ENCODE measurements at places on chromosomes 7 and 10. TPM values are rescaled to one million over a fixed set of nuclear protein-coding genes. Genes with fewer than 3 reads are reported as not detected.
A peak's percentile ranks its signal among the peaks of the same experiment; 100 is the strongest.

DNA sequence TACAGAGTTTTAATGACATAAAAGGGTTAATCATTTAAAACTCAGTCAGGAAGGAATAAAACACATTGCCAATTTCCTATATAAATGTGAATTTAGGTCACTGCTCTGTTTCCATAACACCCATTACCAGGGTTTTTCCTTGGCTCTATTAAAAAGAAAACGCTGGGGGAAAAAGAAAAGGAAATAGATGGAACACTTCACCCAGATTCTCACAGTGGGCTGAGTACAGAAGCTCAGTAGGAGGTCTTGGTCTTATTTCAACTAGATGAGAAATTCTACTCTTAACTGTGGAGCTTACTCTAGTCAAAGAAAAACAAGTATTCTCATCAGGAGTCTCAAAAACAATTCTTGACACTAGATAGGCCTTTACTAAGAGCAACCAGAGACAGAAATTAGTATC lies 36.5 kb downstream of the GLUD1 start:
- DNase-seq, result no peak

- DNase-seq, result no peak
Observed at GRCh38 chr10:17779784-17780183, 27.8 kb downstream of the TMEM236 start.

DNA sequence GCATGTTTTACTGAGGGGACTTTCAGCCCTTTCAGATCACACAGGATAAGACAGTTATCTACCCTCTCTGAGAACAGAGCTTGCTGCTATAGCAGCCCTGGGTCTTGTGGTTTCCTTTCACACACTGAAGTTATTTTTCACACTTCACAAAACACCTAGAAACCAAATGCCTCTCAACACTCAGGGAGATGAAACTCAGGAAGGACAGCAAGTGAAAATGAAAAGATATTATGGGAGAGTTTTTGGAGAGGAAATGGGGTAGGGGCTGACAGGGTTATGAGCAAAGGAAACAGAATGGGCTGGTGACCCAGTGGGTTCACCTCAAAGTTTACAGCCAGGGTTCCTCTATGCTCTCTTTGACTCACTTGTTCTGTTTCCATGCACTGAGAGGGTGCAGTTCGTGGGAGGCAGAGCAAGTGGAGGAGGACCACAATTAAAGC lies 17.0 kb upstream of the GIMAP2 start:
- DNase-seq, result no peak

- no peak for DNase-seq
Observed at GRCh38 chr7:66631471-66631870, 2.8 kb downstream of the KCTD7 start.

DNA sequence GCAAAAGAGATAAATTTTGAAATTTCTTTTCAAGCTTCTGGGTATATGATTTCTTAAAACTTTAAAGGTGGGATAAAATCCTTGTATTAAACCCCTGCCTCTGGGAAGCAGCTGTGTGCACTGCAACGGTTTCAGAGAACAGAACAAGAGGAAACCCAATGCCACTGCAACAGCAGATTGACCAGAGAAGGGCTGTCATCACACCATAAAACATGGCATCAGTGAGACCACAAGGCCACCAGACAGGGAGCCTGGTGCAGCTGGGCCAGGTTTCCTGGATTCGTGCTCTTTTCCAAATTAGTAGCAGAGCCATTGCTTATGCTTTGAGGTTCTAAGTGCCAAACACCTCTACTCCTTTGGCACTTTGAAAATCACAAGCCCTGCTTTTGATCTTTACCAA lies 152.4 kb downstream of the PRPF18 start:
- DNase-seq, result no peak

- no peak for DNase-seq
Observed at GRCh38 chr7:18063149-18063901, 35.7 kb upstream of the PRPS1L1 start.

GRCh38 chr10:35949811-35950211 lies 307.7 kb upstream of the FZD8 start:
- no peak for DNase-seq

DNA sequence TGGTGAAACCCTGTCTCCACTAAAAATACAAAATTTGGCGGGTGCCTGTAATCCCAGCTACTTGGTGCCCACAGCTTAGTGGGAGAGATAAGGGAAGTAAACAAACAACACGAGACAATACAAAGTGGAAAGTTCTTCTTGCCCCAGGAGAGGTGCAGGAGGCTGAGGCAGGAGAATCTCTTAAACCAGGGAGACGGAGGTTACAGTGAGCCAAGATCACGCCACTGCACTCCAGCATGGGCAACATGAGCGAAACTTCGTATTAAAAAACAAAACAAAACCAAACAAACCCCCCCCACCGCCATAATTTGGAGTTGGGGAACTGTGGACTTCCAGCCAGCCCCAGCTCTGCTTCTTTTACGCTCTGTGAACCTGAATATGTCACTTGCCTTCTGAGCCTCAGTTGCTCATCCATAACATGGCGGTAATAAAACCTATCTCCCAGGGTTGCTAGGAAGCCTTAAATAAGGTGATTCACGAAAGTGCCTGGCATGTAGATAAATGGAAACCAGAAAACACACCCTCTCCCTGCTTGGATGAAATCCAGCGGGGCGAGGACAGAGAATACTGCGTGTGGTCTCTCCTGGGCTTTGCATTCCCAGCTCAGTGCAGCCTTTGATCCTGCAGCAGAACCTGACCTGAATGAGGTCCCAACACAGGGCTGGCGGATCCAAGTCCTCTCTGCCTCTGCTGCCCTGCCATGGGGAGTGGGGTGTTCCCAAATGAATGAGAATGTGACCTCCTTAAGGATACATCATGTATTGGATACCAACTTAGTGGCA lies 10.2 kb downstream of the MLXIPL start:
- DNase-seq, result no peak

- no peak for DNase-seq
Observed at GRCh38 chr10:1550616-1551015, 186.7 kb downstream of the ADARB2 start.

DNA sequence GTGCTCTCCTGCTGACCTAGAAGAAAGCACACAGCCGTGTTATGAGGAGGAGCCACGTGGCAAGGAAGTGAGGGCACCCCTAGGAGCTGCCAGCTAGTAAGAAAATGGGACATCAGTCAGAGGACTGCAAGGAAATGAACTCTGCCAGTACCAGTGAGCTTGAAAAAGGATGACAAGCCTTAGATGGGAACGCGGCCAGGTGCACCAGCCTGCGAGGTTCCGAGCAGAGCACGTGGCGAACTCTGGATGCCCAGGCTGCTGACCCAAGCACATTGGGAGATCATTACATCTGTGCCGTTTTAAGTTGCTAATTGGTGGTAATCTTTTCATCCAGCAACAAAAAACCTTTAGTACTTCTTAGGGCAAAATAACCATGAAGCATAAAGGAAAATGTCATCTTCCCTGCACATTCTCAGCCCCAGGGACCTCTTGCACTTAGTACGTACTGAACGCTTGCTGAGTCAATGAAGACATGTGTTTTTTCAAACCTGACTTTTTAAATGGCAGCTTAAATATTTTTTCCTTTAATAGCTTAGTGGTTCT lies 69.4 kb downstream of the AMZ1 start:
- DNase-seq, result peak; percentile 59

- DNase-seq, result no peak
Observed at GRCh38 chr10:31000071-31000782, 31.4 kb downstream of the ZNF438 start.

GRCh38 chr7:45653209-45653907 lies 79.2 kb downstream of the ADCY1 start:
- no peak for DNase-seq

GRCh38 chr10:821322-821721 lies 110.2 kb downstream of the LARP4B start:
- DNase-seq, result no peak

GRCh38 chr7:108623220-108623619 lies 53.5 kb downstream of the DNAJB9 start:
- no peak for DNase-seq

DNA sequence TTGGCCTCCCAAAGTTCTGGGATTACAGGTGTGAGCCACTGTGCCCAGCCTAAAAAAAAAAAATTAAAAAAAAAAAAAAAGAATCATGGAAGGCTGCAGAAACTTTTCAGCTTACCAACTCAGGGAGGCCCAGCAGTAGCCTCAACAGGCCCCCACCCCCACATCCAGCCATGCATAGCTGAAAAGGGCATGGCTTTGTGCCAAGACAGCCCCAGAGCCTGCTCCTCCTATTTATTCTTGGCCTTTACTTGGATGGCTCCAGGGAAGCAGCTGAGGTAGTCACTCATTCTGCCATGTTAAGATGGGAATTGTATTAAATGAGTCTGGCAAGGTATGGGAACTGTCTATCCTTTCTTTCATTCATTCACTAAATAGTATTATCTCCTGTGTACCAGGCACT lies 13.7 kb upstream of the CNNM2 start:
- no peak for DNase-seq

DNA sequence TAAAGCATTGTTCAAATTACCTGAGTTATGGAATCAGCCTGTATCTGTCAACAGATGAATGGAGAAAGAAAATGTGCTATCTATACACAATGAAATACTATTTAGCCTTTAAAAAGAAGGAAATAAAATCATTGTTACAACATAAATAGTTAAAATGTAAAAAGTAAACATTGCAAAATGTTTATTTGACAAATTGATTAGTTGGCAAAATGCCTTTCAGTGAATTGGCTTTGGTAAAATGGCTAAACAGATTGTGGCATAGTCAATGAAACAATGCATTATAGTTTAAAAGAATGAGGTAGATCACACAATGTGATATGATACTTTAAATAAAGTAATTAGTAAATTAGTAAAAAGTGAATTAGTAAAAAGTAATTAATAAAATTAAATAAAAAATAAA lies 204.8 kb upstream of the MAGI2 start:
- DNase-seq, result no peak

DNA sequence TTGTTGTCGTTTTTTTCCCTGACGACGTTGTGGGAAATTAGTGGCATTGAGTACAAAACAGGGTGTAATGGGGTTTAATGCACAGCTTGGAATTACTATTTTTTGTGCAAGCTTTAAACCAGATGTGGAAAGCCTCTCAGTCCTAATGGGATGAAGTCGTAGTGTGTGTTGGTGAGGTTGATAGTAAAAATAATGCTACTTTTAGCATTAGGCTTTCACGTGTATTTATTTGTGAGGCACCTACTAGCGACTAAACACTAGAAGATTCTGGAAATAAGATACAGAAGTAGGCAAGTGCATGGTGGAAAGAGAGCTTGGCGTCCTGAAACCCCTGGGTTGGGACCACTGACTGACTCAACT lies 588 bp upstream of the ORC5 start:
- no peak for DNase-seq

GRCh38 chr7:129187681-129188371 lies 607 bp upstream of the SMO start:
- DNase-seq, result no peak

DNA sequence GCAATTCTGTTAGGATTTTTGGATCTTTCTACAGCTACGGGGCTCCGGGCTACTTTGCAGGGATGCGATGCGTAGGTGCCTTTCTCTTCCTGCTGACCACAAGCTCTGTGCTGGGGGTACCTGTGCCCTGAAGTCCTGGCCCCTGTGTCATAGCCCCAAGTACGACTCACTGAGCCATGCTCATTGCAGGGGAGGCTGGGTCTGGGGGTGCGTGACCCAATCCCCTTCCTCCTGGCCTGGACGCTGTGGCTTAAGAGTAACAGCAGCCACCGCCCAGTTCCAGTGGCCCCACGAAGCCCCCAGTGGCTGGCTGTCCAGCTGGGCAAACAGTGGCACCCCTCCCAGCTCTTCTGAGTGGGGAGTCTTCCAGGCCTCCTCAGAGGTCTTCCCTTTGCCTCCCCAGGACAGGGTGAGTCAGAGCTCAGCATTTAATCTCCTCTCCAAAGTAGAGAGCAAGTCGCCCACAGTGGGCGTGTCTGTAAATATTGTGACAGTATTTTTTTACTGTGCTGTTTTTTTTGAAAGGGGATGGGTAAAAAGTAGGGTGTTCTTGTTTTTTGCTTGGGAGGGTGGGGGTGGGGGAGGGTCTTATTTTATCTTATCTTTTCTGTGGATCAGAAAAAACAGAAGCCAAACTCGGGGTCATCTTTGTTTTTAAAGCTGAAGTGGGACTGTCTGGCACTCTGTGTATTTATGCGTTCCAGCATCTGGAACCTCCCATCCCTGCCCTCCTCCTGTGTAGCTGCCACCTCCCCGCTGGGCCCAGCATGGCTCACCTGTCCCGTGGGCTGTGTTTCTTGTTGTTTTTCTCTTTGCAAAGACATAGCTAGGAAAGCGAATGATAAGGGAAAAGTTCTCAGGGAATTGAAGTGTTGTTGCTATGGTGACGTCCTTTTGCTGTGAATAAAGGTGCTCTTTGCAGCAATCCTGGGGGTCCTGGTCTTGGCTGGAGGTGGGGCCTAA lies 8.2 kb downstream of the LFNG start:
- no peak for DNase-seq

- no peak for DNase-seq
Observed at GRCh38 chr10:131310142-131310541, 1.4 kb downstream of the TCERG1L start.

GRCh38 chr7:98066208-98066607 lies 40.5 kb upstream of the LMTK2 start:
- DNase-seq, result no peak

DNA sequence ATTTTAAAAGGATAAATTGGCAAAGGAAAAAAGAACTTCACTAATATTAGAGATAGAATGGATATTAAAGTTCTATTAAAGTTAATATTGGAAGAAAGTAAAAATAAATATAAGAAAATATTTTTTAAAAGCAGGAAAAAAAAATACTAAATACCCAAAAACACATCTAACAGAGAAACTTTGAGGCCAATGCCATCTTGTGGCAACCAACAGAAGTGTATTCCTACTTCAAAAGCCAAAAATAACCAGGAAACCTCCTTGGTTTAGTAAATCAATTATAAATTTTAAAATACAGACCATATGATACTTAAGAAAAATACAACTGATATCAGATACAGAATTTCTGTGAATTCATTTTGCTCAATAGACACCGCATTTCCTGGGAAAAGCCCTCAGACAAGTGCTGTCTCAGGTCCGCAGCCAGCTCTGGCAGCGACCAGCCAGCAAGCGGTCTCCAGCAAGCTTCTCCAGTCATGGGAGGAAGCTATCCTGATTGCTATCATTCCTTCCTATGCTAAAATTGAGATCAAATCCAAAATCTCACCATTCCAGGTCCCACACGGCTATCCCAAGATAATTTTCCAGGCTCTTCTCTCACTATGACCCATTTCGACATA lies 65.3 kb downstream of the LMBR1 start:
- DNase-seq, result no peak

- DNase-seq, result no peak
Observed at GRCh38 chr10:100374200-100374655, 27.2 kb downstream of the SCD start.

Gene RET
- total RNA-seq, result under 0.01 TPM

Gene TLX1
- not detected for total RNA-seq

Gene FGF8
- total RNA-seq, result not detected

Gene PLXNA4
- total RNA-seq, result 9.7 TPM

Gene GBX1
- not detected for total RNA-seq

Gene WNT2
- total RNA-seq, result 1.5 TPM

Gene HYAL4
- not detected for total RNA-seq

Gene MLXIPL
- total RNA-seq, result 1.7 TPM

Gene ITPRID1
- not detected for total RNA-seq

Gene FAM237B
- total RNA-seq, result not detected
